HS-27A (cell line): ENCODE measurements at places on chromosomes 5 and 9.

- DNase-seq: no peak
Measured at GRCh38 chr9:136220017-136220729, 15.2 kb upstream of the LHX3 start.

DNA sequence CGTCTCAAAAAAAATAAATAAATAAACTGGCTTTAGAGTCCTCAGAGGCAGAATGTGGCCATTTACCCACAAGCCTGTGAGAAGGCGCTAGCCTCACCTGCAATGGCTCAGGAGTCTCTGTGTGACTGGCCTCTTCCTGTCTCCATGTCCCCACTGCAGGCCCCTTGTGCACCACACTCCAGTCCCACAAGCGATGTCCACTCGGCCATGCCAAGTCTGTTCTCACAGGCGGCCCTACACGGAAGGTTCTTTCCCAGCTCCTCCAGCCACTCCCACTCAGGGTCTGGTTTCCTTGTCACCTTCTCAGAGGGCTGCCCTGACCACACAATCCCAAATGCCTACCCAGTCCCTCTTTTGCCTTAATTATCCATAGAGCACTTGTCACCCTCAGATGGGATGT is 38.2 kb downstream of the POLR1E start:
- DNase-seq: no peak

- DNase-seq: no peak
Measured at GRCh38 chr5:127083711-127084110, 10.4 kb upstream of the C5orf63 start.

GRCh38 chr5:171861381-171861780 is 75.8 kb downstream of the SMIM23 start:
- DNase-seq: no peak

DNA sequence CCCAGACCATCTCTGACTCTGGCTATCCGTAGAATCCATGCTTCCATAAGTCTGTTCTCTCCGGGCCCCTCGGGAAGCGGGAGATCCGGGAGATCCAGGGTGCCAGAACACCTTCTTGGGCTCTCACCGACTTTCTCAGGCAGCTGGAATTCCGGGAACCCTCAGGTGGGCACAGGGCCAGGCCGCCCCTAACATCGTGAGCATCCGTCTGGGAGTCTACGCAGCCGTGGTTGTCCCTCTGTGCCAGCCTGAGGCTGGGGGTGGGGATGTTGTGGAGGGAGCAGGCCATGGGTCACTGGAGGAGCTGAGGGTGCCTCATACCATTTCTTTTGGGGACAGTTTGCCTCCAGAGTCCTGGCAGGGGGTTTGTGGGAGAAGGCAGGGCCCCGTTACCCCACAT is 92.3 kb upstream of the COL5A1 start:
- DNase-seq: no peak

DNA sequence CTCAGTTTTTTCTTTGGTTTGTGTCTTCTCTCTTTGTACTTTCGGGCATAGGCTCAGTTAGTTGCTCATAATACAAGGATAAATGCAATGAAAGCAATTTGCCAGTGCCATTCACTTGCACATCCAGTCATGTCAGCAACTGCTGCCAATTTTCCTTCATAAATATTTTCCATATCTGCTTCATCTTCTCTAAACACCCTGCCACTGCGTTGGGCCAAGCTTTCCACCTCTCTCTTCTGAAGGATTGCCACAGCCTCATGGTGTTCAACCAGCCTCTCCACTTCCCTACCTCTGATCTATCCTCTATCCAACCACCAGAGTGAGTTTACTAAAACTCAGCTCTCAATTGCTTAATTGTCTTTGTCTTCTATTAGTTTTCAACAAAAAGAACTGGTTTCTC is 192.5 kb upstream of the ZNF462 start:
- DNase-seq: no peak

GRCh38 chr5:139668064-139668880 is 20.1 kb downstream of the CXXC5 start:
- DNase-seq: no peak
